Sciatic nerve (tissue), 2 donors: ENCODE measurements at places on chromosomes 6 and 20. TPM values are rescaled to one million over a fixed set of nuclear protein-coding genes. Genes with fewer than 3 reads are reported as not detected.

TUBB2B gene
- total RNA-seq: 39.4 TPM

NHLRC1 gene
- 1.8 TPM for total RNA-seq

CALHM5 gene
- total RNA-seq: 5.3 TPM

SAMD5 gene
- total RNA-seq: 4.5 TPM

OLIG3 gene
- not detected for total RNA-seq

PPIL6 gene
- 7.1 TPM for total RNA-seq

SNAP25 gene
- total RNA-seq: 2.5 TPM

MRPS18A gene
- total RNA-seq: 29.7 TPM

PAX1 gene
- 0.27 TPM for total RNA-seq

EDN1 gene
- 35.0 TPM for total RNA-seq

TMEM170B gene
- total RNA-seq: 9.5 TPM

BAK1 gene
- total RNA-seq: 10.7 TPM

NOTCH4 gene
- total RNA-seq: 71.8 TPM

FNDC11 gene
- 0.94 TPM for total RNA-seq

FAM83B gene
- total RNA-seq: not detected

LBP gene
- 0.40 TPM for total RNA-seq

TRIM15 gene
- total RNA-seq: not detected

PDYN gene
- total RNA-seq: not detected

HIVEP1 gene
- total RNA-seq: 48.6 TPM

MAP7 gene
- 1.2 TPM for total RNA-seq

KCNK16 gene
- not detected for total RNA-seq

TOX2 gene
- 2.1 TPM for total RNA-seq

UBE2C gene
- total RNA-seq: 0.80 TPM

SCUBE3 gene
- total RNA-seq: 2.9 TPM

ANGPT4 gene
- 0.27 TPM for total RNA-seq

HLA-DRA gene
- total RNA-seq: 455 TPM

LAMP5 gene
- total RNA-seq: 1.6 TPM

CDC5L gene
- 20.3 TPM for total RNA-seq

SLC25A27 gene
- total RNA-seq: 49.0 TPM

GNRH2 gene
- not detected for total RNA-seq

RPL10A gene
- total RNA-seq: 813 TPM

FRMD1 gene
- total RNA-seq: 25.5 TPM

GRM1 gene
- total RNA-seq: 0.45 TPM

SLC32A1 gene
- total RNA-seq: not detected
